ENCODE measurements at places on chromosomes 7 and 10. TPM values are rescaled to one million over a fixed set of nuclear protein-coding genes. Genes with fewer than 3 reads are reported as not detected.

DNA sequence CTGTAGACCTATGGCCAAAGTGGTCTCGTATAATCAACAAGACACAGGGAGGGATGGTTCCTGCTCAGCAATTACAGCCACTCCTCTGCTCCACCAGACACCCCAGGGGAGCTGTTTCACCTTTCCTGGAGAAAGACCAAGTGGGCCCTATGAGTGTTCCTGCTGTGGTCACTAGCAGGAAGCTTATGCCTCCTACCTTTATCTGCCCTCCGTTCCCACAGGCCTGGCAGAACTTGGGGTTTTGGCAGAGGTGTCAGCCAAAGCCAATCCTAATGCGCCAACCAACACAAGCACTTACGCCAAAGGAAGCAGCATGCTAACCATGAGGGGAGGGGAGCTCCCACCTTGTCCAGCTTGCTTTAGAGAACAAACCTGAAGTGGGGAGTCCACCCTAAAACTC is 31.2 kb downstream of the XPNPEP1 start:
- DNase-seq: no peak

The SPOCK2 gene
- 3.9 TPM for total RNA-seq

DNA sequence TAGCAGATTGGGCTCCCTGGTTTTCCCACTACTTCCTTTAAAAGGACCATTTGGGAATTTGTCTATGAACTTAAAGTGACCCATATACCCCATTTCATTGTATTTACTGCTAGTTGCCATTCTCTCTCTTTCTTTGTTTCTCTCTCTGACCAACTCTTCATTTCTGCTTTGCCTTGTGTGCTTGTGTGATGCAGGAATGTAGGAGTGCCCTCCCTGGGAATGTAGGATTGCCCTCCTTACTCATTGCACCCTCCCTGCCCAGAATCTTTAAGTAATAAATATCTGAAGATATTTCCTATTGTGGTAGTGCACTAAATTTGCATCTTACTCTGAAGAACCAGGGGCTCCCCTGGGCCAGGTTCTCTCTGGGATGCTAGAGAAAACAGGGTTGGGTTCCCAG is 47.3 kb upstream of the KLF14 start:
- DNase-seq: no peak

DNA sequence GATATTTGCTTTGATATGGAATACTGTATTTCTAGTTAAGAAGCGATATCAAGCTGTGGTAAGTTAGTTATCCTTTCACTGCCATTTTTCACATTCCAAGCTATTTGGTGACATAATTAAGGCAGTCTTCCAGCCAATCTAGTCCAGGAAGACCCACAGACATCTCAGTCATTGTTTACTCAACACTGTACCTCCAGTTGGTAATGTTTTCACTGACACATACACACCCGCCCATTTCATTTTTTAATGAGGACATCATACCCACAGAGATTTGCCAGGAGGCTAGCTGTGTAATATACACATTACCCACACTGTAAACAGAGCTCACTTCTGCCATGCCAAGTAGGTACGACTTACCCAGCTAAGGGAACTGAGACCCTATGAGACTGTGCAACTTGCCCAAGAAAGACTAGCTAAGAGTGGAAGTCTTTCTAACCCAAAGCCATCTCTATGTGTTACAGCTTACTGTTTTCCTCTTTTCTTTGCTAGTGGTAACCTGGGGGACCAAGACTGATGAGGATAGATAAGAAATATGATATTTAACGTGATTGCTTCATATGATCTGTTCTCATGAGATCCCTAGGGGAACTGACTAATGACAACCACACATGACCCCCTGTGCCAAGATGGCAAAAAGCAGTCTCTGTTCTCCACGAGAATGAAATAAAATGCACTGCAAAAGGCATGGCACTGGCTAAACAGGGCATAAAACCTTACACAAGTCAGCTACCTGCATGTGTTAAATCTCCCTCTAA is 179.0 kb downstream of the DGKI start:
- no peak for DNase-seq

DNA sequence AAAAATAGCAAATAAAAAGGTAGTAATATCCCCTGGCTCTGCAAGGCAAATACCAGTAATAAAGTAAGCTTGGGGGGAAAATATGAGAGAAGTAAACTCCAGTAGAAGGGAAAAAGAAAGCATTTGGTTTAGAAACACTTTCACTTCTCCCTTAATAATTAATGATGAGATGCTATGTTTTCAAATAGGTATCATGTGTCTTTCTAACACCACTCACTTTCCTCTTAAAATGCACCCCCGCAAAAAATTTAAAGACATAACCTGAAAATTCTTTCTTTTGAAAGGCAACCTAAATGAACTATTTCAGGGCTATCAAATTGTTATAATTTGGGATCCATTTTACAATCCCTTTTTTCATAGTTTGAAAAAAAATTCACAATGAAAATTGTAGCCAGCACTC is 240.3 kb downstream of the SNX10 start:
- DNase-seq: no peak

DNA sequence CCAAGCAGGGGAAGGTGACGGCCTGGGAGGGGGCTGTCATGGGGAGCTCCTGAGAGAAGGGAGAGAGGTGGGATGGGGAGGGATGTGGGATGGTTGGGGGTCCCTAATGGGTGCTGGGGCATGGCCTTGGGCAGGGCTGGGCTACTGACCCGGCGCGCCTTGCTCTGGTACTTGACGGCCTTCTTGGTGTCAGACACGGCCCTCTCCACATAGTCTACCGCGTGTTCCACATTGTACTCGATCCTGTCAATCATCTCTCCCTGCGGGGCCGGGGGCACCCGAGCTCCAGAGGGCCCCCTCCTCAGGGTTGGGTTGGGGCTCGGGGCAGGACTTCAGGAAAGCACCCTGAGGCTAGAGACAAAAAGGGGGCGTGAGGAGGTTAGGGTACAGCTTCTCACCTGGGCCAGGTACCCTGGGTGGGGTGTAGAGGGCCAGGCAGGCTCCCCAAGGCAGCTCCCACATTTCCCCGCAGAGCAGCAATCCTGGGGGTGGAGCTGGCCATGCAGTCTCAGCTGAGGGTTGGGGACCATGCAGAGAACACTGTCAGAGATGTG is 17.3 kb downstream of the BUD23 start:
- DNase-seq: no peak

DNA sequence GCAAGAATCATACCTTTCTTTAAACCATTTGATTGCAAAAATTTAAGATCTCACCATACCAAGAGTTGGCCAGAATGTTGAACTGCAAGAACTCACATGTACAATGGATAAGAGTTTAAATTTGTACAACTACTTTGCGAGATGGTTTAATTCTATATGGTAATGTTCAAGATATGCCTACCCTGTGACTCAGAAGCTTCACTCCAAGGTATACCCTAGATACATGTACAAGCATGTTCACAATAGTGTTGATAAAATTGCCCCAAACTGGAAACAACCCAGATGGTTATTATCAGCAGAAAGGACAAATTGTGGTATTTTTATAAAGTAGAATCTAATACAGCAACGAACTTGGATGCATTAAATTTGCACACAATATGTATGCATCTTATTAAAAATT is 25.1 kb upstream of the RAB18 start:
- DNase-seq: no peak

Data from glomerular endothelial cell (primary cell).